ENCODE measurements at places on chromosomes 3 and 15.

DNA sequence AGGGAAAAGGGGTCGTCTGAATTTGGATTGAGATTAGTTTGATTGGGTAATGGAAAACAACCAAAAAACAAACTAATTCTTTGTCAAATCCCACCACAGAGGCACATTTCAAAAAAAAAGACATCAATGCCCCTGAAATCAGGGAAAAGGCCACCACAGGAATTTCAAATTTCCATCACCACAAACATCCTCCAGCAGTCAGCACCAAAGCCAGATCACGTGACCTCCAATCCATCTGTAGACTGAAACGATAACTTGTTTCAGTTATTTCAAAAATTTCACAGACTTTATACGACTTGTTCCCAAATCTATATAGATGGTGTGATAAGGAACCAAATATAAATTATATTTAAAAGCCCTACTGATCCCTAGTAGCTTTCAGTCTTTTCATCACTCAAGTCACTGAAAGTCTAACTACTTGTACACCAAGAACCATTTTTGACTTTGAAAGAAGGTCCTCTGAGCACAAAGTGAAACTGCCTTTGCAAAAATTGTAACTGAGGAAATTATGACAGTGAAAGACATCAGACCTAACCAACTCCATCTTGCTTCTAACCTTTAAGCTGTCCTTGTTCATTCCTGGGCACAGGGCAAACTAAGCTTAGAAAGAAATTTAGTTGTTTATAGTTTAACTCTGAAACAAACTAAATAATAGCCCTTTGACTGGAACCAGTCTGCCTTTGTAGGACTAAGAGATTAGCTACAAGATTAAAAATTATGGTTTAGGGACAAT is 48.1 kb upstream of the PLCL2 start:
- H3K27ac ChIP-seq = no peak overlapping the region
- H3K4me1 ChIP-seq = peaks cover 36% of the 10 kb centered on the region
- H3K4me3 ChIP-seq = no peak overlapping the region
- no peaks in the 10 kb centered on the region for H3K27me3 ChIP-seq

- H3K27ac ChIP-seq = no peak overlapping the region
- H3K4me1 ChIP-seq = no peaks in the 10 kb centered on the region
- H3K36me3 ChIP-seq = no peaks in the 10 kb centered on the region
Measured at GRCh38 chr3:136038668-136039067, 73.1 kb downstream of the PPP2R3A start.

GRCh38 chr3:143608966-143609365 is 239.3 kb downstream of the SLC9A9 start:
- no peak for DNase-seq
- no peak overlapping the region for H3K4me3 ChIP-seq
- peaks cover 11% of the 10 kb centered on the region for H3K4me1 ChIP-seq
- no peaks in the 10 kb centered on the region for H3K36me3 ChIP-seq
- H3K27ac ChIP-seq = no peak overlapping the region

DNA sequence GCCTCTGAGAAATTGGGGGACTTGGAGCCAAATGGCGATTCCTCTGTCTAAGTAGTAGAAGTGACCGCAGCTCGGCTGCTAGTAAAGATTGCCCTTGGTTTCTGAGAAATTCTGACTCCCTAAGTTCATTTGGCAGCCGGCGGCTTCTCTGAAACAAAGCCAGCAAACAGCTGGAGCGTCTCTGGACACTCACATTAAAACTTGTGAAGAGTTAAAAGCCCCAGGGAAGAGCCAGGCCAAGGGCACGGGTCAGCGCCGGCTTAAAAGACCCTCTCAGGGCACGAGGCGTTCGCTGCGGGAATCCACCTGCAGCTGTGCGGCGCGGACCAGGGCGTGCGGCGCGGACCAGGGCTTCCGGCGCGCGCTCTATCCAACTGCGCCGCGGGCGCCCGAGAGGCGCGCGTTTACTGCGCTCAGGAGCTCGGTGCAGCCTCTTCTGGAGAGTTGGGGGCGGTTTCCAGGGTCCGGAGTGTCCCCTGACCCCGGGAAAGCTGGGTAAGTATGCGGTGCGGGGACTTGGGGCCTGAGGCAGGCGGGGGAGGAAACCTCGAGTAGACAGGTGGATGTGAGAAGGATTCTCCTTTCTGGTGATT is at the start of gene COL6A5:
COL6A5 (plus strand) TSS at position 186 of the 593 bp plus-strand sequence. CDS start 27,967 bp downstream, outside the sequence.
- peaks cover 11% of the 10 kb centered on the region for H3K27me3 ChIP-seq
- no peak for DNase-seq
- H3K27ac ChIP-seq = no peak within 1 kb of the TSS
- no peaks in the 10 kb centered on the region for H3K36me3 ChIP-seq
- no peaks in the 10 kb centered on the region for H3K4me1 ChIP-seq
- no peak within 1 kb of the TSS for H3K4me3 ChIP-seq

GRCh38 chr3:23294770-23295387 is 91.8 kb downstream of the UBE2E2 start:
- DNase-seq = no peak
- H3K36me3 ChIP-seq = no peaks in the 10 kb centered on the region
- H3K27me3 ChIP-seq = no peaks in the 10 kb centered on the region
- H3K4me1 ChIP-seq = peaks cover 4% of the 10 kb centered on the region
- H3K4me3 ChIP-seq = no peak overlapping the region
- no peak overlapping the region for H3K27ac ChIP-seq

GRCh38 chr3:124941771-124942170 is 7.2 kb upstream of the MUC13 start:
- no peaks in the 10 kb centered on the region for H3K4me1 ChIP-seq
- no peak overlapping the region for H3K4me3 ChIP-seq
- DNase-seq = no peak
- no peaks in the 10 kb centered on the region for H3K36me3 ChIP-seq
- H3K27me3 ChIP-seq = no peaks in the 10 kb centered on the region
- no peak overlapping the region for H3K27ac ChIP-seq
